Hypothalamus (tissue), 51 donors: ENCODE measurements at places on chromosomes 16 and 17.

- DNase-seq: no peak
Observed at GRCh38 chr16:88939245-88939971, 37.6 kb downstream of the CBFA2T3 start.

DNA sequence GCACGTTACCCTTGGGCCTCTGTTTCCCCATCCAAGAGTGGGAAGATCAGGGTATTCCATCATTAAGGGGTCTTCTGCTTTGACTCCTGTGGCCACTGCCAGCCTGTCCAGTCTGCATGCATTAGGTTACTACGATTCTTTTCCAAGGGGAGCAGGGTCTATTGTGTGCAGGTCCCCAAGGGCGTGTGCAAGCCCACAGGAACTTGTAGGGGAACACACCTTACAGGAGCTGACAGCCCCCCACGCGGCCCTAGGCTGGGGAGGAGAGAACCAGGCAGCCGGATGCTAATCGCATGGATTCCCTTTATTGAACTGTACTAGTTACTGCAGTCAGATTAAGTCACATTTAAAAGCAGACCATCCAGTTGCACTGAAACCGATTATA is 116.7 kb downstream of the C16orf78 start:
- no peak for DNase-seq

GRCh38 chr16:64094181-64094965 is 1027.5 kb downstream of the CDH11 start:
- DNase-seq: no peak

GRCh38 chr16:1899641-1900451 is 18.4 kb downstream of the HS3ST6 start:
- no peak for DNase-seq

GRCh38 chr16:59597269-59597668 is 863.2 kb upstream of the GOT2 start:
- DNase-seq: peak; percentile 2

DNA sequence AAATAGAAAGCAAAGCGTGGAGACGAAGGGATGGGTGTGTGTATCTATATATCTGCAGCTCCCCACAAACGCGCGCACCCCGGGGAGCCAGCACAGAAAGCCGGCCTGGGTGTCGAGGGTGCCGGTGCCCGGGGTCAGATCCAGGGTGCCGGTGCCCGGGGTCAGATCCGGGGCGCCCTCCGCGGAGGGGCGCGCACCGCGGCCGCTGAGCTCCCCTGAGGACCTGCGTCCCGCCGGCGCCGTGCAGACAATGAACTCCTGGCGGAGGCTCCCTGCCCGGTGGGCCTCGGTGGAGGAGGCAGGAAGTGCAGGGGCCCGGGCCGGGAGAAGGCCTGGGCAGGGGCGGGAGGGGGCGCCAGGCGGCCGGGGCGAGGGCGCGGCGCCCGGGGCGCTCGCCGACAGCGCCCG is 1.1 kb downstream of the ZNF423 start:
- DNase-seq: no peak

GRCh38 chr17:9286434-9286833 is 265.1 kb downstream of the NTN1 start:
- no peak for DNase-seq

DNA sequence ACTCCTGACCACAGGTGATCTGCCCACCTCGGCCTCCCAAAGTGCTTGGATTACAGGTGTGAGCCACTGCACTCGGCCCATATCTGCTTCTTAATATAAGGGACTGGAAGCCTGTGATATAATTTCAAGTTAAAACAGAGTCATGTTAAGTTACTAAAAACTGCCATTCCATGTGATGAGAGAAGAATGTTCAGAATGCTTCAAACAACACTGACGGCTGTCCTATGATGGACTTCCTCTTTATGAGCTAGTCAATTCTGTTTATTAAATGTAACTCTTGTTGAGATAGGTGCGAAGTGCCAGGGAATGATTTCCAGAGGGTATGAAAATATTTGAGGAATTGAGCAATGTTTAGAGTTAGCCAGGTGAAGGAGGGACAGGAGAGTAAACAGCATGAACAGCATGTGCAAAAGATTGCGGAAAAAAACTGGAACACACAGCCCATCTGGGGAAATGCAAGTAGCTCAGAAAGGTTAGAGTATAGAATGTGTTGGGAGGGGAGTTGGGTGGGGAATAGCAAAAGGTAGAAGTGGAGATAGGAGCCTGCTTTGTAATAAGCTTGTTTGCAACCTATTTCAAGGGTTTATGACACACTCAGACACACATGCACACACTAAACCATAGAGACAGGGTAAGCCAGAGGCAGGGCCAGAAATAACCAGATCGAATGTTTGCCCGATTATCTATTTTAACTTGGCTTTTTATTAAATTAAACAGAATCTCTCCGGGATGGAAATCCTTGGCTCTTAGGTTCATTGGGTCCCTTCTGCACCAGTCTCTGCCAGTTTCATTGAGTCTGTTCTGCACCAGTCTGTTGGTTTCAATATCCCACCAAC is 135.6 kb upstream of the COX10 start:
- DNase-seq: no peak

DNA sequence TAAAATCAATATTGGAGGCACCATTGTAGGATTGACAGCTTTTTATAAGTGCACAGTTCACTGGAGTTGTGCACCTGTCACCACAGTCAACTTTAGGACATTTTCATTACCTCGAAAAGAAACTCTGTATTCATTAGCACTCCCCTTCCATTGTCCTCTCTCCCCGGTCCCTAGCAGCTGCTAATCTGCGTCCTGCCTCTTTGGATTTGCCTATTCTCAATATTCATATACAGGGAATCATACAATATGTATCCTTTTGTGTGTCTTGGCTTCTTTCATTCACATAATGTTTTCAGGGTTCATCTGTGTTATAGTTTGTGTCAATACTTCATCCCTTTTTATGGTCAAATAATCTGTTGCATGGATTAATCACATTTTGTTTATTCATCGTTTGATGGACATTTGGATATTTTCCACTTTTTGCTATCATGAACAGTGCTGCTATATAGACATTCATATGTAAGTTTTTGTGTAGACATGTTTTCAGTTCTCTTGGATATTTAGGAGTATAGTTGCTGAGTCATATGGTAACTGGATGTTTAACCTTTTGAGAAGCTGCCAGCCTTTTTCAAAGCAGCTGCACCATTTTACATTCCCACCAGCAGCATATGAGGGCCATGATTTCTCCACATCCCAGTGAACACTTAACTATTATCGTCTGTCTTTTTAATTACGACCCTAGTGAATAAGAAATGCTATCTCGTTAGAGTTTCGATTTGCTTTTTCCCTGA is 9.8 kb downstream of the DNAJA3 start:
- DNase-seq: no peak

DNA sequence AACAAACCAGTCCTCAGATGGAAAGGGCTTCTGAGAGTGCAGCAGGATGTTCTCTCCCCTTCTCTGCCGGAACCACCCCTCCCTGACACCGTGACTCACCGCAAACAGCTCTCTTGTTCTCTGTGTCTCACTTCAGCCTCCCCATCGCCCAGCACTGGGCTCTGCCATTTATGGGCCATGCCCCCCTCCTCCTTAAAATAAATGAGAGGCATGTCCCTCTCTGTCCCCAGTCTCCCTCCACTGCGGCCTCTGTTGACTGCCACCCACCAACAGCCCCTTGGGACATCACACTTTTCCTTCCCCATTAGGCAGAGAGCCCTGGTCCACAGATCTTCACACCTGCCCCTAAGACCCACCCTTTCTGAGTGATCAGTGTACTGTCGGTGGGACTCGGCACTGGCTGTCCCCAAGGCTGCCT is 6.3 kb downstream of the CCDC102A start:
- DNase-seq: no peak

GRCh38 chr16:73882651-73883050 is 414.0 kb upstream of the PSMD7 start:
- no peak for DNase-seq

- no peak for DNase-seq
Observed at GRCh38 chr17:33854596-33854995, 400.5 kb upstream of the CCL2 start.

DNA sequence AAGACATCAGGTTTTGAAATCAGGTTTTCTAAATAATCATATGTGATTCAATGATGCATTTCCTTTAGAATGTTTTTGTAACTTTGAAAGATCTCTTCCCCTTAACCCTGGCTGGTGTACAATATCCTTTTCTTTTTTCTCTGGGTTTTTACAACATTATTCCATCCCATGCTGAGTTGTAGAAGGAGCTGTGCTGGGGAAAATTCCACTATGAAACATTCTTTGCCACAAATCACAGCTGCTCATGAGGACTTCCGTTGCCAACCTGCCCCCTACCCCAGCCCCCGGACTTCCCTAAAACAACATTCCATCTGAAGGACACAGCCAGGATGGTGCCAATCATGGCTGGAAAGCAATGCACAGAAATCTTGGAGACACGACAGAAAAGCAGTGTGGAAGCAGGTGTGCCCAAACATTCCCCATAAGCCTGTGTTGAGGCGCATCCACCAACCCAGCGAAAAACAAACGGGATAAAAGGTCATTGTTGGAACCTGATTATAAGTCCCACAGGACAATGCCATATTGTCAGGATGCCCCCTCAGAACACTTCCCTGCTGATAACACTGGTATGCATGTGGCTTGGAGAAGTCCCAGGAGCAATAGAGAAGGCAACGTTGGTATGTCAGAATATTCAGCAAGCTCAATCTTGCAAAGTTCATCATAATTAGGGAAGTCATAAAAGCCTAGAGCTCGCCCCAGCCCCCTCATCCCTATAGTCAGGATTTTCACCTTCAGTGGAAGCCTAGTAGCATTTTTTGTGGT is 475.0 kb downstream of the HS3ST3B1 start:
- no peak for DNase-seq

GRCh38 chr16:72715267-72715666 is 332.7 kb downstream of the ZFHX3 start:
- DNase-seq: no peak

DNA sequence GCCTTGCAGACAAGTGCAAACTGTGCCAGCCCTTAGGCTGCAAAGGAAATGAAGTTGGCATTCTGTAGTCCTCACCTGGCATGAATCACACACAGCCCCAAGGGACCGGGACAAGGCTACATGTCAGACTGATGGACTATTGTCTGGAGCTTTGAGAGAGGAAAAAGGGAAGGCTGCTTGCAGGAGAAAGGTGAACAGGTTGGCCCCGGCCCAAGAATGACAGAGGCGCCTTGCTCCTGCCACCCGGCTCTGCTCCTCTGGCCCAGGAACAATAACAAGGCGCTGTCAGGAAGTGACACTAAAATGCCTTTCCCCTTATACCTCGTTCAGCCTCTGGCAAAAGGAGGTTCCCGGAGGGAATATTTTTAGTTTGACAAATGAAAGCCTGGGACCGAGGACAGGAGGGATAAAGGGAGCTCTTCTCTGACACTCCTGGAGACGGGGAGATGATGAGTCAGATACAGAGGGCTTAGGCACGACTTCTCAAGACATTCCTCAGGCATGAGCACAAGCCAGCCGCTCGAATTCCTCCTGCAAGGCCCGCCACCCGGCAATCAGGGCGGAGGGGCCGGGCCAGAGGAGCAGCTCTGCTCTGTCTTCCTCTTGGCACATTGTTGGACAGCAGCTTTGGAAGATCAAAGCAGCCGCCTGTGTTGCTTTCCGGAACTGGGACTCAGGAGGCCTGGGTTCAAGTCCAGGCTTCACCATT is 105.8 kb downstream of the NOG start:
- DNase-seq: no peak

DNA sequence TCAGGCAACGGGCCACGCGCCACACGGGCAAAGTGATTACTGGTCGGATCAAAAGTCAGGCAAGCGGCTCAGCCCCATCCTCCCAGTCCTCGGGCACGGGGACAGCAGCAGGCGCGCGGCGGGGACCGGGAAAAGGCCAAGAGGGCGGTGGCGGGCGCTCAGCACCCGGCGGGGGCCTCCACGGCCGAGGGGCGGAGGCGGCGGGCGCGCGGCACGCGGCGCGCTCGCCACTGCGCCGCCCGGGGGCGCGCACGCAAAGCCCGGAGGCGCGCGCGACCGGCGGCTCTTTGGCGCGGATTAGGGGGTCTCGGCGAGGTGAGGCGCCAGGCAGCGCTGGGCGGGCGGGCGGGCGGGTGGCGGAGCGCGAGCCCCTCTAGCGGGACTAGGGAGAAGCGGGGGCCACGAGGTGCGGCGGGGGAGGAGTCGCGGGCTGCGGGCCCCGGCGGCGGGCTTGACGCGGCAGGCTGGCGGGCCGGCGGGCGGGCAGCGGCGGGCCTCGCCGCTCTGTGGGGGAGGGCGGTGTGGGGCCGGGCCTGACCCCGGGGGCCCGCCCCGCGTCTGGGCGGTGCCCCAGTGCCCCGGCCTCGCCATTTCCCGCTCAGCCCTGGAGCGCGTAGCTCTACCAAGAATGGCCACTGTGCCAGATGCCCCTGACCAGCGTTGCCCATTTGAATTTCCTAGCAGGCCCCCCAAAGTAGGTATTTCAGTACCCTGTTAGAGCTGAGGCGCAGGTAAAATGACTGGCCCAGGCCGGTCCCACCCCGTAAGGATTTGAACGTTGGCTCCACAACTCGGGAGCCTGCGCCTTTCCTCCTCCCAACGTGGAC is at the start of the genes ACACA and TADA2A:
Gene ACACA, minus strand, starts transcription at position 202 of the 827 bp plus-strand sequence. CDS start 537 bp downstream, outside the sequence.
Gene TADA2A, plus strand, starts transcription at position 252 of the 827 bp plus-strand sequence. CDS start 4,480 bp downstream, outside the sequence.
- DNase-seq: peak; percentile 44

GRCh38 chr17:57084361-57084801 is 665 bp upstream of the AKAP1 start:
- DNase-seq: no peak

- DNase-seq: peak; percentile 67
Observed at GRCh38 chr17:20226814-20227482, 217.8 kb downstream of the SPECC1 start.

- no peak for DNase-seq
Observed at GRCh38 chr17:68450391-68450790, 6.9 kb downstream of the WIPI1 start.

DNA sequence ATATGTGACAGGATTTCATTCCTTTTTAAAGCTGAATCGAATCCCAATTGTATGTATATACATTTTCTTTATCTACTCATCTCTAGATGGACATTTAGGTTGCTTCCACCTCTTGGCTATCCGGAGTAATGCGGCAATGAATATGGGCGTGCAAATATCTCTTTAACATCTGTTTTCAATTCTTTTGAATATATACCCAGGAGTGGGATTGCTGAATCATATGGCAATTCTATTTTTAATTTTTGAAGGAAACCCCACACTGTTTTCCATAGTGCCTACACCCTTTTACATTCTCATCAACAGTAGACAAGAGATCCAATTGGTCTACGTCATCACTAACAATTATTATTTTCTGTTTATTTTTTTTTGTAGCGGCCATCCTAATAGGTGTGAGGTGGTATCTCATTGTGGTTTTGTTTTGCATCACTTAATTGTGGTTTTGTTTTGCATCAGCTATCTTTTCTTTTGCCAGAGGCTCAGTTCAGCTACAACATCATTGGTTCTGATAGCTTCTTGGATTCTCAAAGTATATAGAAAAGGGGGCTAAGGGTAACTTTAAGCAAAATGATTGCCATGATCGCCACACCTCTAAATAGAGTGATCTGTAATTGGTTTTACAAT is 25.6 kb upstream of the MAP2K6 start:
- DNase-seq: no peak

GRCh38 chr17:57622683-57623433 is 122.2 kb downstream of the CCDC182 start:
- DNase-seq: no peak
